Stimulated activated CD4-positive, alpha-beta T cell treated with anti-CD3 and anti-CD28 coated beads, Interleukin-1b, Interleukin-23, amount 100 ng/mL, for 1 hour (primary cell): ENCODE measurements at places on chromosomes 6 and 20.

DNA sequence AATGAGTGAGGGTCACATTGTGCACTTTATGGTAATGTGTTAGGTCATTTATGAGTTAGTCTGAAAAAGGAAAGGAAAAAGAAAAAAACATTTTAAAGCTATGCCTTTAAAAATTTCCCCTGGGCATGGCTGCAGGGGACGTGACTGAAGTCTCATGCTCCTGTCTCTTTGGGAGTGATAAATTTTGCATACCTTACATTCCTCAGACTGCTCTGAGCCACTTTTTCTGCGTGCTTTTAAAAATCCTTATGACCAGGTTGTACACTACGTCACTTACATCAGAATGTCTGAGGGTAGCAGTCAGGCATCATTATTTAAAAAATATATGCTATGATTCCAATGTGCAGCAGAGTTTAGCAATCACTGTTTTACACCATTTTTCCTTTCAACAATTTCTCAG is 121.2 kb downstream of the RFPL4B start:
- no peak for DNase-seq

GRCh38 chr20:25296094-25297093 is 48.5 kb downstream of the PYGB start:
- no peak for DNase-seq

- no peak for DNase-seq
Observed at GRCh38 chr20:23043376-23043775, 6.1 kb downstream of the THBD start.

DNA sequence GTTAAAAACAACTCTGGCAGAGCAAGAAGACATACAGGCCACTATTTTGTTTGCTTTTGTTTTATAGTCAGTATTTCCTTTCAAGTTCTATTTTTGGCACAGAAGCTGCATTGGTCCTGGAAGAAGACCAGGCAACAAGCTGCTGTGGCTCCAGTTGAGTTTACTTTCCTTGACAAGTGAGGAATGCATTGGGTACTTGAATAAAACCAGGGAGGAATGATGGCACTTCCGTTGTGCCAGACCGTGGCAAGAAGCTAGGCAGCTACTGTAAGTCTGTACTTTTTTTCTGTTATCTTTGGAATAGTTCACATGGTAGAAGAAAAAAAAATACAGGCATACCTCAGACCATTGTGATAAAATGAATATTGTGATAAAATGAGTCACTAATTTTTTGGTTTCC is 66.3 kb downstream of the NCOA3 start:
- no peak for DNase-seq

DNA sequence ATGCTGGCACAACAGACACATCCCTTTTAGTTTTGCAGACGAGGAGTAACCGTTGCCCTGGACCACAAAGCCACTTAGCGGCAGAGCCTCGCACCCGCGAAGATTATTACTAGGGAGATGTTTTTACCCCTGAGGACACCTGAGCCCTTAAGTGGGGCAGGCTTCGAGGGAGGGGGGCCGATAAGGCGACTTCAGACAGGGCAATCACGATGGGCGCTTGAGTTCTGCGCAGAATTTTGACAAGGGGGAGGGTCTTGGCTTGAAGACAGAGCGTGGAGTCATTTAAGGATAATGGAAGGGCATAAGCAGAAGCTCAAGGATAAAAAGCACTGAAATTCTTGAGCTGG is 650 bp upstream of the TTK start:
- DNase-seq, result no peak

- no peak for DNase-seq
Observed at GRCh38 chr20:42996141-42996540, 193.6 kb downstream of the PTPRT start.

- DNase-seq, result no peak
Observed at GRCh38 chr6:25998379-25998778, 35.8 kb downstream of the TRIM38 start.

GRCh38 chr6:39050453-39051112 is 2.0 kb downstream of the GLP1R start:
- DNase-seq, result no peak

GRCh38 chr6:38427492-38428210 is 212.1 kb downstream of the BTBD9 start:
- DNase-seq, result no peak

- no peak for DNase-seq
Observed at GRCh38 chr6:154403788-154404187, 47.2 kb upstream of the IPCEF1 start.

DNA sequence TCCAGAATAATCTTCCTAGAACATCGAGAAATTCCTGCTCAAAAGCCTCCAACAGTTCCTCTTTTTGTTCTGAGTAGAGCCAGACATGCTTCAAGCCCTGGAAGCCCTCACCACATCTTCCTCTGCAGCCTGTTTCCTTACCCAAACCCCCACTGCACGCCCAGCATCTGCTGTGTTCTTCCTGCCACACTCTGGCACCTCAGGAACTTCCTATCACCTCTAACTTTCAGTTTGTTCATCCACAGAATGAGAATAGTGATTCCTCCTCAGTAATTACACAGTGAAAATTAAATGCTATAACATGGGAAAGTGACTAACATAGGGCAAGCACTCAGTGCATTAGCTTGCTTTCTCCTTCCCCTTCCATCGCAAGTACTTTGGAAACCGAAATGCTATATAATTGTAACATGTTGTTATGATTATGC is 26.3 kb downstream of the C6orf89 start:
- DNase-seq, result no peak

DNA sequence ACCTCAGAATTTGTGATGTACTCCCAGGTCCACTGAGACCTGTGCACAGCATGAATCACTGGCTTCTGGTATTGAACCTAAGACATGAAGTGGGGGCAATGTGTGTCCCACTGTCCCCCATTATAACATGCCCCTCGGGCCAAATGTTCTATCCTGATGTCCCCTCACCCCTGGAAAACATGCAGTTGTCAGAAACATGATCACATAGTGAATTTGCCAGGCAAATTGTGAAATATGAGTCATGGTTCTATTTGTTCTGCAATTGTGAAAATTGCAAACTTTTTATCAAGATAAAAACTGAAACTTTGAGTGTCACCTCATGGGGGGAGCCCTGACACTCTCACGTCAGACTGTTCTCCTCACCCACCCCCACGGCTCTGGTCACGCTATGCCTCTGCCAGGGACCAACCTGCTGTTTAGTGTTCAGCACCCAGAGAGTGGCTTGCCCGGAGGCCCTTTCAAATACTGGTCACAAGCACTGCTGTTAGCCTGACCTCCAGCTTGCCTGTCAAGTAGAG is 305.3 kb downstream of the CLIC5 start:
- DNase-seq, result no peak

GRCh38 chr6:157346373-157346772 is 23.1 kb upstream of the TMEM242 start:
- no peak for DNase-seq

GRCh38 chr6:143807103-143807772 is 35.9 kb upstream of the LTV1 start:
- no peak for DNase-seq

DNA sequence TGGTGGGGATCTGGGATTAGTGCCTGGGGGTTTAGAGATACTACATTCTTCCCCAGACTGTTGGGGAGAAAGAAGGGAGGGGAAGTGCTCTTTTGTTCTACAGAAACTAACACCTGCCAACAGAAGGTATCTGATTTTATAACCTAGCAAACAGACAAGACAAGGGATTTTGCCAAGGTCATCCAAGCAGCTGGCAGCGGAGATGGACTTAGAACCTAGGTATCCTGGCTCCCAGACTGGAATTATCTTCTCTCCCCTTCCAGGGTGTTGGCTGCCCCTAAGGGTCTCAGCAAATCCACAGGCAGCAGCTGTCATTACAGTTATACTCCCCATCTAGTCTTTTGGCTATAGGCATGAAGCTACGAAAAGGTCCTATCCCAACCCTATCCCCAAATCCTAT is 8.4 kb downstream of the SDC4 start:
- DNase-seq, result no peak

- DNase-seq, result no peak
Observed at GRCh38 chr6:13422681-13423221, 64.6 kb downstream of the GFOD1 start.

GRCh38 chr6:105795913-105796517 is 290.1 kb upstream of the PRDM1 start:
- no peak for DNase-seq

GRCh38 chr20:45946149-45946970 is 11.9 kb downstream of the PCIF1 start:
- DNase-seq, result no peak

DNA sequence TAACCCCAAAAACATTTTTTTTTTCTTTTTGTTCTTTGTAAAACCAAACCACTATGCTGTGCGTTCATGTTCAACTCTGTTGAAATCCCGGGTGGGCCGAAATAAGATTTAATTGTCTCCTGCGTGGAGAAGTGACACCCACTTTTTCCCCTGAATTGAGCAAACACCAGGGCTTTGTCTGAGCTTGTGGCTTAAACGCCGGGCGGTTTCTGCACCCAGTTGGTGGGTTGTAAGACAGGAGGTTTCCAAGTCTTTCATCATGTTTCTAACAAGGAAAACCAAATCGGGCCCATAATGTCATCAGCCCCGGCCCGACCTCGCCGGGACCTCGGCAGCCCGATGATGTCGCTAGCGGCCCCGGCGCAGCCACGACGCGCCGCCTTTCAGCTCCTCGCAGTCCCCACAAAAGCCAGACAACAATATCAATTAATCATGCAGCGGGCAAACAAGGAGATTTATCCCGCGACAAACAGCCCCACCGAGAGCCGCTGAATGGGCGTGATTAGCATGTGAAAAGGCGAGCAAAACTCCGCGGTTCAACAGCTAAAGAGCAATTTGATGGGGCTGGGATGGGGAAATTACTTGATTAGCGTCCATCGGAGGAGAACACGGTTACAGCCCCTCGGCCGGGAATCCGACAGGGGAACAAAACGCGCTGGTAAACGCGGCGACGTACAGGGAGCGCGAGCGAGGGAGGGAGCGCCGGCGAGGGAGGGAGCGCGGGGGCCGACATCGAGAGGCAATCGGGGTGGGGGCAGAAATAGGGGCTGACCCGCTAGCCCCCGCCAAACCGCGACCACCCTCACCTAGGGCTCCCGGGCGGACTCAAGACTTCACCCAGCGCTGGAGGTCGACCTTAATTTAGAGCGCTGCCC is 5.3 kb downstream of the LINC00237 start:
- no peak for DNase-seq

DNA sequence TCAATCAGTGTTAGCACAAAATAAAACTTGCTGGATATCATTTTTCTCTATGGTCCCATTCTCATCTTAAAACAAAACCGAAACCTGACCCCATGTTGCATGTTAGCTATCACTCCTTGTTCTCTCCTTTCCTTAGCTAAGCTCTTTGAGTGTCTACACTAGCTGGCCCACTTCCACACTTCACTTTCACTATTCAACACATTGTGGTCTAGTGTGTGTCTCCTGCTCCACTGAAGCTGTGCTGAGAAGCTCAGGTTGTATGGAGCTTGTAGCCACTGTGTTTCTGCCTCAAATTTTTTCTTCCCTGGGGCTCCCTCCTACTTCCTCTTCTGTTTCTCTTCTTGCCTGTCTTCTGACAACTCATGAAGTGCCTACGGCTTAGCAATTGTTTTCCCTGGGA is 223.0 kb downstream of the NKAIN2 start:
- no peak for DNase-seq

GRCh38 chr6:40352527-40353170 is 234.5 kb downstream of the LRFN2 start:
- no peak for DNase-seq

GRCh38 chr6:6810727-6811126 is 222.2 kb downstream of the LY86 start:
- DNase-seq, result no peak

GRCh38 chr6:106670236-106670635 is 40.9 kb downstream of the QRSL1 start:
- DNase-seq, result no peak

- no peak for DNase-seq
Observed at GRCh38 chr6:149451376-149452036, 33.3 kb downstream of the ZC3H12D start.

DNA sequence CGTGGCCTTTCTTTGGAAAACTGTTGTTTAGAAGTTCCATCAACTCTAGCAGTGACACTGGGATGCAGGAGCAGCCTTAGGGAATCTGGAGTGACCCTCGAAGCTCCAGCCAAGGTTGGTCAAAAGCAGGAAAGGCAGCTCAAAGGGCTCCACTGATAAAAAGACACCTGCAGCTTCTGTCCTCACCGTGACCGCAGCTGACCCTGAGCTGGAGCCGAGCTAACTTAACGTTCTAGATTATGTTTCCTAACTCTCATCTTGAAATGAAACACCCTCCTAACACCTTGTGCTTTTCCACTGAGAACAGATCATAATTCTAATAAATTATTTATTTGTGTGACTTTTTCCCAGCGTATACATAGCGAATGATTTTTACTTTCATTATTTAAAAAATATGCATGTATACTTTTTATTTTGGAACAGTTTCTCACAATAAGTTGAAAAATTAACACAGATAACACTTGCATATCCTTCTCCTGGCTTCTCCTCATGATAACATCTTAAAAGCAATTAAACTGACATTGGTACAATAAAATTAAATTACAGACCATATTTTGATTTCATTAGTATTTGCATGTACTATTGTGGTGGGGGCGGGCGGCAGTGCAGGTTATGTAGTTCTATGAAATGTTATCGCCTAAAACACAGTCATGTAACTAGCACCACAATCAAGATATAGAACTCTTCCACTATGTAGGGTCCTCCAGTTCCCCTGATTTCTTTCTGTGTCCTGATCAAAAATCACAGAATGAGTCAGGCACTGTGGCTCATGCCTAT is 116.1 kb downstream of the MOXD1 start:
- DNase-seq, result no peak

GRCh38 chr6:25042984-25043725 is 107.4 kb upstream of the RIPOR2 start:
- no peak for DNase-seq

DNA sequence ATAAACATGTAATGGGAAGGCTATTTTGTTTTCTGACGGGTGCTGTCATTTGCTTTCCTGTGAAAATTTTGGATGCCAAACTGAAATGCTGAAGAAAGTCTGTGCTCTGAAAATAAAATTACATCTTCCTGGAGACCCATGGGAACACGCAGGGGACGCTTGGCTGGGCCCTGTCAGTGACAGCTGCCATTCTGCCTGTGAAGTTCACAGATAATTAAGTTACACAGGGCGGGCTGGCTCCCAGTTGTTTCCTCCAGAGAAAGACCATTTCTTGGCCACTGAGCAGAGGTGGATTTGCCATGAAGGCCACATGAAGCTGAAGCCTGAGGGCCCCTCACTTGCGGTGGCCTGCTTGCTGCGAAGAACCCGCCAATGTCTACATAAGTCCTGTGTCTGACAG is 93.5 kb downstream of the TMEM170B start:
- no peak for DNase-seq

DNA sequence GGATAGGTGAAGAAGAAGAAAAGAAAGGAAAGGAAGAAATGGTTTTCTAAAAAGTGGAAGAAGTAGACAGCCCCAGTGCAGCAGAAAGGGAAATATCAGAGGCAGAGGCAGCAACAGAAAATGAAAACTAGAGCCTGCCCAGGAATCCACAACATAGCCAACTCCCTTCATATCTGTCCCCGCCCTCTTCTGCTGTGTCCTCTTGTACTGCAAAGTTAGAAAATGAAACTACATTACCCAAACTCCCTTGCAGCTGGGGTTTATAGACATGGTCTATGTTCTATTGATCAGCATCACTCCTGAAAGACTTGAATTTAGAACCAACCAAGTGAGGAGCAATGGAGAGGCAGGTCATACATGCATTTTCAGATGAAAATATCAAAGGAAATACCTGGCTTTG is 200.5 kb upstream of the PHACTR1 start:
- DNase-seq, result no peak

- DNase-seq, result no peak
Observed at GRCh38 chr6:141587482-141588266, 545.1 kb upstream of the GJE1 start.

- no peak for DNase-seq
Observed at GRCh38 chr6:12893036-12893435, 176.5 kb downstream of the PHACTR1 start.
